Smooth muscle cell of the coronary artery (primary cell): ENCODE measurements at places on chromosomes 16 and 17. TPM values are rescaled to one million over a fixed set of nuclear protein-coding genes. Genes with fewer than 3 reads are reported as not detected.

Gene CRYM
- total RNA-seq = 2.8 TPM in 1 of 2 replicates, not detected in the other

Gene KRT28
- total RNA-seq = not detected in 2 replicates

Gene MRM1
- total RNA-seq = 2.1 and 3.7 TPM in 2 replicates

Gene ATP6V0D1
- total RNA-seq = 108 and 157 TPM in 2 replicates

Gene FBXL19
- 8.2 and 13.9 TPM in 2 replicates for total RNA-seq
